ENCODE measurements at places on chromosomes 7 and 10.

DNA sequence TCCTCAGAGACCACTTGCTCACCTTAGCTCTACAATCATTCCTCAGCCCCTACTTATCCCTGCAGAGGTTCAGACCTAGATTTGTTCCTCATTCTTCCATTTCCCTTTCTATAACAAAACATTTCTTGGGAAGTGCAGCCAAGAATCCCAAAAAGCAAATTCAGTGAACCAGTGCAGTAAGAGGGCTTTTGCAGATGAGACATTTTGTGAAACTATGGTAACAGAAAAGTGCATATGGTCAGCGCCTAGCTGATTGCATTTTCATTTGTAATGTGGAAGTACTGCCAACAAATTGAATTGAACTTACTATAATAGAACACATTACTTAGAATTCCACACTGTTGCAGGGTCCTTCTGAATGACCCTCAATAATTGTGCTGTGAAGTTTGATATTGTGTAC lies 18.6 kb downstream of the AGMO start:
- DNase-seq: no peak

- DNase-seq: no peak
Measured at GRCh38 chr7:139328375-139328774, 12.8 kb upstream of the FMC1 start.

DNA sequence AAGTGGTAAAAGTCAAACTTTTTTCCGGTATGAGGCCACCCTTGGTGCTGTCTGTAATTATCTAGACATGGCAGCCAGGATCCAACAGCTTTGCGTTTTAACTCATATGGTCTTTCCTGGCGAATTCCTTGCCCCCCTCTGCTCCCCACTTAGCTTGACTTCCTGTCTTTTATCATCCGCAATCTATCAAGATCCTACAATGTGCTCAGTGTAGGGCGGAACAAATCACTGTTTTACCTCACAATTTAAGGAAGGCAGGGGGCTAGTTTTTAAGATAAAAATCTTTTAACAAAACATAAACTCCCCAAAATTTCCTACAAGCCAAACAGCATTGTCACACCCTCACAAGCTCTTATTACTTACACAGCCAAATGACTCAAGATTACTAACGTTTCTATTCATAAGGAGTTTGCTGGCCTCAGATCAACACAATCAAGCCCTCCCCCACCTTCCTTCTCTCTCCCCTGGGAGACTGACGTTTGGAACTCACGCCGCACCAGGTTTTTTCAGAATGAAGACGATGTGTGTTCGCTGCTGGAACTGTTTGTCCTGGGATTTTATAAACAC lies 1.3 kb upstream of the CDK14 start:
- no peak for DNase-seq

DNA sequence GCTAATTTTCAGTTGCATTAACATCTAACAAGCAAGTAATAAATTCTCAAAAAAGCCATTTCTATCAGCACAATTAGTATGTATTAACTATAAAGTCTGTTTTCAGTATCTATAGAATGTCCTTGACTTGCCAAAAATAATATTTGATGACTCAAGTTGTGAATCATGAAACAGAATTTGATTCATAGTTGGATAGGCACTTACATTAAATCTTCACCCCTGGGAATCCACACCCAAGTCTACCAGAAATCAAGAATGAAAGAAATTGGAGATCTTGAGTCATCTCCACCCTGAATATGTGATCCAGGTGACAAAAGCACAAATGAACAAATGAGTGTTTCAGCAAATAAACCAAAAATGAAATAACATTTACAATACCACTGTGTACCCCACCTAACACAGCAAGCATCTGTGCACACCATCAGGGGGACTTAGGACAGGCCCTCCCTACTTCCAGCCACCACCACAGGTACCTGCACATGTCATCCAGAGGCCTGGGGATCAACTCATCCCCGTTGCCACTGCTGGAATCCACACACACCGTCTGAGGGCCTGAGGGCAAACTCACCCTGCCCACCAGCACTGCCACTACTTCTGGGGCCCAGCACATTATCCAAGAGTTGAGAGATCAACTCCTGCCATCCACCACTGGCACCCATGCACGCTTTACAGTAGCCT lies 160.1 kb downstream of the MTERF1 start:
- DNase-seq: no peak
